ENCODE measurements at places on chromosomes 16 and 17.

DNA sequence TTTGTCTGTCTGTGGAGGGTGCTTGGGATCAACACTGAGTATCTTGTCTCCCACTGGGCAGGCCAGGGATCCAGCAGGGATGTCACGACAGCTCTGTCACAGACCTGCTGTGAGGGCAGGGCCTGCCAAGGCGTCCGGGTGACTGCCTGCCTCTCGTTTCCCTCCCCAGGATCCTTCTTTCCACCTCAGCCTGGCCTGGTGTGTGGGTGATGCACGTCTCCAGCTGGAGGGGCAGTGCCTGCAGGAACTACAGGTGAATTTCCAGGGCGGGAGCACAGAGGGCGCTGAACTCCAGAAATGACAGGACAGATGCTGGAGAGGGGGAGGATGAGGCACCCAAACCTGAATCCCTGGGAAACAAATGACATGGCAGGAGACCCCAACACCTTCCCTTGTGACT is 6.8 kb upstream of the MMP15 start:
- DNase-seq = no peak

DNA sequence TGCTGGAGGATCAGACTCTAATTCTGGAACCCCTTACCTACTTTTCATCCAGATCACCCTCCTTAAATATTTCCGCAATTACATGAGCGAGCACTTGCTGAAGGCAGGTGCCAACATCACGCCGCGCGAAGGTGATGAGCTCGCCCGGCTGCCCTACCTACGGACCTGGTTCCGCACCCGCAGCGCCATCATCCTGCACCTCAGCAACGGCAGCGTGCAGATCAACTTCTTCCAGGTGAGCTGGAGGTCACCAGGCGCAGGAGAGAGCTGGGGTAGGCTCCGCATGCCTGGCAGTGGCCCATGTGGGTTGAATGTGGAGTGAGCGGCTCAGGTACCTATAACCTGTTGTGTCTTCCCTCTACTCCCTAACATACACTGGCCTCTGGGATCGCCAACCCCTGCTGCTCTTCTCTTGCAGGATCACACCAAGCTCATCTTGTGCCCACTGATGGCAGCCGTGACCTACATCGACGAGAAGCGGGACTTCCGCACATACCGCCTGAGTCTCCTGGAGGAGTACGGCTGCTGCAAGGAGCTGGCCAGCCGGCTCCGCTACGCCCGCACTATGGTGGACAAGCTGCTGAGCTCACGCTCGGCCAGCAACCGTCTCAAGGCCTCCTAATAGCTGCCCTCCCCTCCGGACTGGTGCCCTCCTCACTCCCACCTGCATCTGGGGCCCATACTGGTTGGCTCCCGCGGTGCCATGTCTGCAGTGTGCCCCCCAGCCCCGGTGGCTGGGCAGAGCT is 10.9 kb downstream of the PLK1 start:
- DNase-seq = no peak

- no peak for DNase-seq
Measured at GRCh38 chr17:65774787-65775186, 213.3 kb upstream of the AXIN2 start.

- peak; percentile 23 for DNase-seq
Measured at GRCh38 chr17:79388556-79389295, 222.1 kb downstream of the RBFOX3 start.

DNA sequence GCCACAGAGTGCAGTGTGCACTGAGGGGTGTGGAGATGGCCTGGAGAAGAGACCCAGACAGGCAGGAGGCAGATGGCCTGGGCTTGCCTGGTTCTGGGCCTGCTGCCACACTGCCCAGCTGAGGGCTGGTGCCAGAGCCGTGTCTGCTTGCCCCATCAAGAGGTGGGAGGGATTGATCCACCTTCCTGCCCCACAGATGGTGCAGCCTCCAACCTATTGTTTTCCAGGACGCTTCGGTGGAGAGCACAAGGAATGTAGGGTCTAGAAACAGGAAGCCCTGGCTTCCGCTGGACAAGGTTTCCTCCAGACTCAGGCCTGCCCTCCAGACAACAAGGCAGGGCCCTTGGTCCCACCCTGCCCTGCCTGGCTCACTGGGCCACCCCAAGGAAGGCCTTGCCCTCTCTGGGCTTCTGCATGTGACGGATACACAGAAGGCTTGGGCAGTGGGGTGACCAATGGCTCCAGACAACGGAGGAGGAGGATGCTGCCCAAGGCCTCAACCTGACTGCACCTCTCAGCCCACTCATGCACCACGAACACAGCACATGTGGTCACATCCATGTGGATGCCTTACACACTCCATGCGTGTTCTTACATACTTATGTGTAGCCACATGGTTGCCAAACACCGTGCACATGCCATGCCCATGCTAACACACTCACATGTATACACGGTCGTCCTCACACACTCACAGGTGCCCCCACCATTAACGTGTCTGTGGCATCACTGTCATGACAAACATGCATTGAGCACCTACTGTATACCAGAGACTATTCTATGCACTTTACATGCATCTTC is 6.5 kb upstream of the CDH5 start:
- no peak for DNase-seq

DNA sequence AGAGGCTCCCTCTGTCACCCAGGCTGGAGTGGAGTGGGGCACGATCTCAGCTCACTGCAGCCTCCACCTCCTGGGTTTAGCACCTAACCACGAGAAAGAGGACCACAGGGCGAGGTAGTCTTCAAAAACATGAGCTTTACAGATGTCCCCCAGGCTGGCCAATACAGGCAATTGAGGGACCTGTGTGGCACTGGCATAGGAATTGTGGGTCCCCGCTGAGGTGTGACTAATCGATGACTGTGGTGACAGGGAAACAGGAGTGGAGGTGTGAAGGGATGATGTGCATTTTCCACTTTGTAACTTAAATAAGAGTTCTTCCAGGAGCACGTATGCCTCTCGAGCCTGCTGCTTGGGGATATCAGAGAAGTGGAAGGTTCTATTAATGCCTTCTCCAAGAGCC is 12.6 kb upstream of the ARHGAP17 start:
- no peak for DNase-seq

GRCh38 chr16:35788381-35788780 is 2329.0 kb downstream of the TP53TG3F start:
- no peak for DNase-seq

DNA sequence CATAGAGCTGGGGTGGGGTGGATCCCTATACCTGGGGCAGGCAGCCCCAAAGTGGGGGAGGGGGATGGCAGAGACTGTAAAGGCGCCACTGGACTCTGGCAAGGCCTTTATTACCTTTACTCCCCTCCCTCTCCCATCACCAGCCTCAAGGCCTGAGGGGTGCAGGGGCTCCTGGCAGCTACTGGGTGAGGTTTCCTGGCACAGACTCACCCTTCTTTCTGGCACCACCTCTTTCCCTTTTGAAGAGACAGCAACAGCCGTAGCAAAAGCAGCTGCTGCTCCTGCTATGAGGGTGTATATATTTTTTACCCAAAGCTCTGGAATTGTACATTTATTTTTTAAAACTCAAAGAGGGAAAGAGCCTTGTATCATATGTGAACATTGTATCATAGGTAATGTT is 17.6 kb downstream of the RAPGEFL1 start:
- DNase-seq = no peak
